ENCODE measurements at places on chromosomes 5 and 9. TPM values are rescaled to one million over a fixed set of nuclear protein-coding genes. Genes with fewer than 3 reads are reported as not detected.

Gene LCN9
- total RNA-seq: not detected

- no peak overlapping the region for H3K4me3 ChIP-seq
- H3K4me1 ChIP-seq: no peaks in the 10 kb centered on the region
- no peak overlapping the region for H3K27ac ChIP-seq
- H3K36me3 ChIP-seq: no peaks in the 10 kb centered on the region
- H3K27me3 ChIP-seq: no peaks in the 10 kb centered on the region
- DNase-seq: no peak
Observed at GRCh38 chr9:7258688-7259396, 501.1 kb downstream of the KDM4C start.

Gene CSF2
- not detected for total RNA-seq

DNA sequence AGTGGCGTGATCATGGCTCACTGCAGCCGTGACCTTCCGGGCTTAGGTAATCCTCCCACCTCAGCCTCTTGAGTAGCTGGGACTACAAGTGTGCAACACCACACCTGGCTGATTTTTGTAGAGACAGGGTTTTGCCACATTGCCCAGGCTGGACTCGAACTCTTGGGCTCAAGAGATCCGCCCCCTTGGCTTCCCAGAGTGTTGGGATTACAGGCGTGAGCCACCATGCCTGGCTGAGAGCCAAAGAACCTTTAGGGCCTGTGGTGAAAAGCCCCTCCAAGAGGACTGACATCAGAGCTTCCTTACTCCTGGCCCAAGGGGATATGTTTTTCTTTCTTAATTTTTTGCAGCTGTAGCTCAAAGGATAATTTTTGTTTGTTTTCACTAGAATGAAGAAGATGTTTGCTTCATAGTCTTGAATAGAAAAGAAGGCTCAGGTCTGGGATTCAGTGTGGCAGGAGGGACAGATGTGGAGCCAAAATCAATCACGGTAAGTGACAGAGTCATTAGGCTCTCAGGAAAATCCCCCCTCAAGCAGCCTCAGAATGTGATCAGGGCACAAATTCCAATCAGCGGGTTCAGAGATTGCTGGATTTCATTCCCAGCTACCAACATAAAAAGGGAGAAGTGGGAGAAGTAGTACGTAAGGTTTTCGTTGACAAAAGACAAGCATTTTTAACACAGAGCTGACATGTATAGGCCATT lies 77.1 kb downstream of the GOLPH3 start:
- H3K36me3 ChIP-seq: no peaks in the 10 kb centered on the region
- no peak overlapping the region for H3K4me3 ChIP-seq
- H3K4me1 ChIP-seq: peaks cover 49% of the 10 kb centered on the region
- H3K27me3 ChIP-seq: no peaks in the 10 kb centered on the region

DNA sequence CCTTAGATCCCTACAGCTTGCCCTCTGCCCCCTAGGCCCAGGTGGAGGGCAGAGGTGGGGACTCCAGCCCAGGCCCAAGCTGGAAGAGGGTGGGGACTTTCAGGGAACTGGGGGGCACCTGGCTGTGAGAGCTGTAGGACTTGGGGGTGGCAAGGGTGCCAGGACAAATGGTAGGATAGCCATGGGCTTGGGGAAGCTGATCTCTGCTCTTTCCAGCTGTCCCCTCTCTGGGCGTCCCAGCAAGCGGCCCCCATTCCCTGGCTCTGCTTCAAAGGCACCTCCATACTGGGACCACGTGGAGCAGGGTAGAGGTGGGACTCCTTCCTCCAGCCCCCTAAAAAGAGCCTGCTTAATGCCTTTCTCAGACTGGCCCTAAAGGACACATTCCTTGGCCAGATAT lies 385 bp downstream of the LTC4S start:
- peaks cover 32% of the 10 kb centered on the region for H3K4me1 ChIP-seq
- no peaks in the 10 kb centered on the region for H3K27me3 ChIP-seq
- peak overlapping the region; percentile 62 for H3K4me3 ChIP-seq
- peak; percentile 63 for DNase-seq
